ENCODE measurements at places on chromosomes 3 and 15.

- no peak overlapping the region for H3K4me3 ChIP-seq
- H3K4me1 ChIP-seq: no peaks in the 10 kb centered on the region
- H3K27me3 ChIP-seq: no peaks in the 10 kb centered on the region
- H3K36me3 ChIP-seq: peaks cover 31% of the 10 kb centered on the region
- no peak for DNase-seq
- no peak overlapping the region for H3K27ac ChIP-seq
Measured at GRCh38 chr3:129384594-129385323, 43.7 kb downstream of the EFCAB12 start.

GRCh38 chr3:131914090-131914691 is 120.6 kb downstream of the CPNE4 start:
- no peaks in the 10 kb centered on the region for H3K27me3 ChIP-seq
- no peak overlapping the region for H3K4me3 ChIP-seq

DNA sequence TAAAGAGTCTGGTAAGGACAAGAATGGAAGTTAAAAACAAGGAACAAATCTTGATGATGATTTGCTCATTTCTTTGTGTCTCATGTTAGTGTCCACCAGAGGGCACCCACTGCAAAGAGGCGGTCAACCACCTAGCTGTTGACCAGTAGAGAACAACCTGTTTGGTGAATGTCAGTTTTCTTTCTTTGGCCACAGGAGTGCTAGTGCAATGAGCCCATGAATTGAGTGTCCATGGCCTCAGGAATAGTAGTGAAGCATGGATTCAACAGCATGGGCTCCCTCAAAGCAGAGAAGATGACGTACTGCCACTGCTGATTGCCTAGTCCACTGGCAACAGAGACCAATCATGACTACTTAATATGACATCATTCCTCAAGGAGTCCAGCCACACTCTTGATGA is 10.7 kb upstream of the CNTN6 start:
- H3K36me3 ChIP-seq: no peaks in the 10 kb centered on the region
- no peaks in the 10 kb centered on the region for H3K27me3 ChIP-seq
- H3K27ac ChIP-seq: no peak overlapping the region
- no peak for DNase-seq
- H3K4me3 ChIP-seq: no peak overlapping the region

- peaks cover 16% of the 10 kb centered on the region for H3K27me3 ChIP-seq
- peaks cover 3% of the 10 kb centered on the region for H3K36me3 ChIP-seq
Measured at GRCh38 chr3:141050576-141051442, at the start of gene SPSB4. SPSB4 (plus strand) TSS chr3:141051347; CDS start chr3:141066105, 14,758 bp downstream.

DNA sequence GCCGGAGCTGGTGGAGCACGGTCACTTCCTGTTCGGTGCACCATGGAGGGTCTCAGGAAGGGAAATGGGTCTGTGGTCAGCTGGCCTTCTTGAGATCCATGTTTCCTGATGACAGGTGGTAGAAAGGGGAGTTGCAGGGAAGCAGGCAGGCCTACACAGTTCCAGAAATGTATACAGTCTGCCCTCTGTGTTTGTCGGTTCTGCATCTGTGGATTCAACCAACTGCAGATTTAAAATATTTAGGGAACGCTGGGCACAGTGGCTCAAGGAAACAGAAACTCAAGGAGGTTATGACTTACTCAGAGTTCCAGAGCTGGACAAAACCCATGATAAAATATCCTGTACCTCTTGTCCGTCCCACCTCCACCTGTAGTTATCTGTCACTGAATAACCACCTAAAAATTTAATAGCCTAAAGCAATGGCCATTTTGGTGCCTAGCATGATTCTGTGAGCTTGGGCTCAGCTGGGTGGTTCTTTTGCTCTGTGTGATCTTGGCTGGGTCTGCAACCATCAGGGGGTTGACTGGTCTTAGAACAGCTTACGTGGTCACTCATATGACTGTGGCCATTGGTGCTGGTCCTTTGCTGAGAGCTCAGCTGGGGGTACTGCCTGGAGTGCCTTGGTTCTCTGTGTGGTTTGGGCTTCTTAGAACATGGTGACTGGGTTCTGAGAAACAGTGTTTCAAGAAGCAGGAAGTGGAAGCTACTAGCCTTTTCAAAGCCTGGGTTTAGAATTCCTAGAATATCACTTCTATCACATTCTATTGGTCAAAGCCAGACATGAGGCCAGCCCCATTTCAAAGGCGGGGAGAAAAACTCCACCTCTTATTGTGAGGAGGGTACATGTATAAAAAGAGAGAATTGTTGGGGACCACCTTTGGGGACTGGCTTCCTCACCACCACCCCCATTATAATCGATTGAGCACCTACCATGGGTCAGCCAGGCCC is 239.7 kb upstream of the BHLHE40 start:
- no peaks in the 10 kb centered on the region for H3K36me3 ChIP-seq
- DNase-seq: peak; percentile 82
- peak overlapping the region; percentile 16 for H3K4me3 ChIP-seq
- H3K27ac ChIP-seq: peak overlapping the region; percentile 85

Data from DND-41 (cell line).